ENCODE measurements at places on chromosomes 16 and 17. TPM values are rescaled to one million over a fixed set of nuclear protein-coding genes. Genes with fewer than 3 reads are reported as not detected.

The KCTD19 gene
- 1.0 TPM for total RNA-seq

DNA sequence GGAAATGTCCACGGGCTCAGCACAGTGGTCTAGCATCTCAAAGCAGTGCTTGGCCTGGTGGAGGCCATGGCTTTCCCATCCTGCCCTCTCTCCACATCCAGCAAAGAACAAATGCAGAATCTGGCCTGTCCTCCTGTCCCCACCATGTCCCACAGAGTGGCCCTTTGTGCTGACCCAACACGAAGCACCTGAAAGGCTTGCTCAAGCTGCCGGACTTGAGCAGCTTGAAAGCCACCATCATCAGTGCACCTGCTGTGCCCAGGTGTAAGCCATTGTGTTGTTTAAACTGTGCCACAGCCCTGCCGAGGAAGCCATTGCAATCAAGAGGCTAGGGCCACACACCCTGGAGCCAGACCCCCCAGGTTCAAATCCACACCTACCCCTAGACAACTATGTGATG lies 115.5 kb downstream of the SOCS1 start:
- DNase-seq = no peak

The HASPIN gene
- 0.33 TPM for total RNA-seq

DNA sequence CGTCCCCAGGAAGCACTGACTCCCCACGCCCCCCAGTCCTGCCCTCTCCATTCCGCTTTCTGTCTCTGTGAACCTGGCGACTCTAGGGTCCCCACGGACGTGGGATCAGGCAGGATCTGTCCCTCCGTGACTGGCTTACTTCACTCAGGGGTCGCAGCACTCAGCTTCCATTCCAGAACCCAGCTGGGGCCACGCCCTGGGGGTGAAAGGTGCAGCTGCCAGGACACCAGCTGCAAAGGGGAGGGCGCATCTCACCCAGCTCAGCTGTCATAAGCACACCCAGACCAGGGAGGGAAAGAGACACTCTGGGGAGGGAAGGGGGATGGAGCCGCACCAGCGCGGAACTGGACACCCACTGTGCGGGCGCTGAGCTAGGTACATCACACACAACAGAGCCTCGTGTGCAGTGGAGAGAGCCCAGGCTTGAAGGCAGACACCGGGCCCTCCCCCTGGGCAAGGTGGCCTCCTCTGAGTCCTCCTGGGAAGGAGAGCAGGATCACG lies 18.5 kb upstream of the HEXD start:
- no peak for DNase-seq

The MYH11 gene
- total RNA-seq = 11.7 TPM

DNA sequence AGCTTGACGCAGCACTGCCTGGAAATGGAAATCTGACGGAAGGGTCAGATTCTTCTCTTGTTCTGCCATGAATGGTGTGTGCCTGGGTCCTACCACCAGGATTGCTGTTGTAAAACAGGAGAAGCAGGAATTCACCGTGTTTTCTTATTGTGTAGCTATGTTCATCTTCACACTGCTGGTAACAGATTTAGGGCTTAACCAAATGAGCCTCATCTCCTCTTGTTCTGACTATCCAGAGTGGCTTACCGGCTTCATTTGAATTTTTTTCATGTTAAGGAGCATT lies 97.3 kb upstream of the CHMP6 start:
- no peak for DNase-seq

DNA sequence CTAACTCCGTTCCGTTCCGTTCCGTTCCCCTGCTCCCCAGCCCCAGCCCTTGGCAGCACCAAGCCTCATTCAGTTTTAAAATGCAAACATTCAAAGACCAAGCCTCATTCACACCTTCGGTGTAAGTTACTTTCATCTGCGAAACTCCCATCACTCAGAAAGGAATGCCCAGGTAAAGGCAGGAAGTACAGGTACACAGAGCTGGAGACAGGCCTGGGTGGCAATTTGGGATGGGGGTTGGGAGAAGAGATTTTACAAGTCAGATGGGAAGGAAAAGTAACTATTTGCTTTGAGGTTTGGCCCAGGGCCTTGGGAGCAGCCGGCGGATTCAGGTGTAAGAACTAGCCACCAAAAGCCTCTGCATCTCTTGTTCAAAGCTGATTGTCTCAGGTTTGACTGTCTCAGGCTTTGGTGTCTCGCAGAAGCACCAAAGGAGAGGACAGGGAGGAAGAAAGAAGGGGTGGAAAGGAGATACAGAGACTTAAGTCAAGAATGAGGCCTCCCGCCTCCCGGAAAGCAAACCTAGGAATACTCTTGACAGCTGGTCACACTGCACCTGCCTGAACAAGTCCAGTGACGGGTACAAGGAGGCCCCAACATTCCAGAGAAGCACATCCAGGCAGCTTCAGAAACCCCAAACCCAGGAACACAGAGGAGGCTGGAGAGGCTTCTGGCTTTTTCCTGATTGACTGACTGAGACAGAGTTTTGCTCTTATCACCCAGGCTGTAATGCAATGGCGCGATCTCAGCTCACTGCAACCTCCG lies 54.7 kb downstream of the NXN start:
- no peak for DNase-seq

- DNase-seq = no peak
These were observed 3.9 kb downstream of the UMOD start for GRCh38 chr16:20348365-20349185.

The NOXO1 gene
- 0.98 TPM for total RNA-seq

GRCh38 chr17:61750656-61751055 lies 112.7 kb downstream of the BRIP1 start:
- DNase-seq = no peak

The PER1 gene
- 97.3 TPM for total RNA-seq

The RAB11FIP4 gene
- total RNA-seq = 18.7 TPM

- DNase-seq = no peak
These were observed 38.2 kb downstream of the CBFA2T3 start for GRCh38 chr16:88938777-88939244.

DNA sequence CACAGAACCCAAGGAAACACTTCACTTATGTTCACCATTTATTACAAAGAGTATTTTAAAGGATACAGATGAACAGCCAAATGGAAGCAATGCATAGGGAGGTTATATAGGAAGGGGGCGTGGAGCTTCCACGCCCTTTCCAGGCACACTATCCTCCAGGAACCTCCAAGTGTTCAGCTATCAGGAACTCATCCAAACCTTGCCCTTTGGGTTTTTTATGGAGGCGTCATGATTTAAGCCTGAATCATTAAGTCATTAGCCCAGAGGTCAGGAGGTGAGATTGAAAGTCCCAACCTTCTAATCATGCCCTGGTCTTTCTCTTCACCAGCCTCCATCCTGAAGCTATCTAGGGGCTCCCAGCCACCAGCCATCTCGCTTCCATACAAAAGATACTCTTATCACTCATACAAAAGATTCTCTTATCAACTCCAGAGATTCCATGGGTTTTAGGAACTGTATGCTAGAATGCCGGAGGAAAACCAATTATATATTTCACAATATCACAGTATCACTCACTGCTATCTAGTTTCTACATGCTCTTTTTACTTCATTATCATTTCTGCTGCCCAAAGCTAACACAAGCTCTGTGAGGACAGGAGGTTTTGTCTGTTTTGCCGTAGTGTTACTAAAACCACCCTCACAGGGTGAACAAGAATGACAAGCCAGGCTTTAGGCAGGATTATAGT lies 213.4 kb downstream of the SLC39A11 start:
- no peak for DNase-seq

GRCh38 chr17:48330421-48330820 lies 99.6 kb downstream of the SKAP1 start:
- no peak for DNase-seq

All from breast epithelium (tissue), 4 donors.